ENCODE measurements at places on chromosomes 1 and 21.
A peak's percentile ranks its signal among the peaks of the same experiment; 100 is the strongest.

DNA sequence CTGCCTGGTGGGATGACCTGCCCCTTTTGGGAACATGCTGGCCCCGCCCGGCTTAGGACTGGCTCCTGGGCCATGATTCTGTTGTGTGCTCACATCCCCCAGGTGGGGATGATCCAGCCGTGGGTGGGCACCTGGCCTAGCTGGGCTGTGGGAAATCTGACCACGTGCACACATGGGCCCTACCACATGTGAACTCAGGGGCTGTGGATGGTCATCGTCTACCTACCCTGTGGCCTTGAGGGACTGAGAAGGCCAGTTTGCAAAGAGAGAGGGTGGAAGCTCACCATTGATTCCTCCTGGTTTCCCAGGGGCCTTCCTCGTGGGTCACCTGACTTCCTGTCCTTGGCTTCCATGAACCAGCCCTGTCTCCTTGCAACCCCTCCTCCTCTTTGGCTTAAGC lies 19.4 kb upstream of the PCP4 start:
- no peak for DNase-seq

- DNase-seq = peak; percentile 18
Measured at GRCh38 chr21:31905503-31906451, 33.0 kb downstream of the HUNK start.

DNA sequence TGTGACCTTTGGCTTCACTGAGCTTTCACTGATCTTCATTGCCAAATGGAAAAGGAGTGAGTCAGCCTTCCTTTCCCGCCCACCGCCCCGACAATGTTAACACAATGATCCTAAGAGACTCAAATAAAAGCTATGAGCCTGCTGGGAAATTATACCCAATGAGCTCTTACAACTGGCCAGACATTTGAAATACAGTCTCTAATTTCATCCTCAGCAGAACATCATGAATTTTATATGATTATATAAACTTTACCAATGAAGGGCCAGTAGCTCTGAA lies 252.5 kb downstream of the SIPA1L2 start:
- DNase-seq = peak; percentile 81

DNA sequence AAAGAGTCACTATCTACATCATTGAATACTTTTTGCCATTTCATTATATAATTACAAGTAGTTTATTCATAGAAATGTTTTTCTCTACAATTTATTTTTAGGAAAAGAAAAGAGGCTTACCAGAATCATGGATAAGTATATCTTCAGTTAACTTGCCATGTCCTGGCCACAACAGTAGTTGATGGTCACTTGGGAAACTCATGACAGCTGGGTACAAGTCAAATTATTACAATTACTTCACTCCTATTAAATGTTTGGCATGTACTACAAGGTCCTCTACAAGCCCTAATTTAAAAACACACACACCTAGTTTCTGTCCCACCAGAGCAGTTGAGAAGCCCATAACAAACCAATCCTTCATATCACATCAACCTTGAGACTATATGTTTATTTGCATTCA lies 29.4 kb downstream of the PALMD start:
- DNase-seq = no peak

DNA sequence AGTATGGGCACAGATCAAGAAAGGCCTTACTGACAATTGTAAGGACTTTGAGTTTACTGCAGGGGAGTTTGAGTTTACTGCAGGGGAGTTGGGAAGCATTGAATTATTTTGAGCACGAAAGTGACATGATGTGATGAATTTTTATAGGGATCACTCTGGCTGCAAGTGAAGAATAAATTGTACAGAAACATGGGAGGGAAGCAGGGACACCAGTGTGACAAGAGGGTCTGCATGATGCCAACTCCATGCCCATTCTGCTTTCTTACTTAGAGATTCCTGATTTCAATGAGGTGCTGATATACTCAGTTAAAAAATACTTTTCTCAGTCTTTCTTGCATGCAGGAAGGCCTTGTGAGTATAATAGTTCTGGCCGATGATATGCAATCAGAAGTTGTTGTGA lies 234.4 kb downstream of the CENPF start:
- no peak for DNase-seq

DNA sequence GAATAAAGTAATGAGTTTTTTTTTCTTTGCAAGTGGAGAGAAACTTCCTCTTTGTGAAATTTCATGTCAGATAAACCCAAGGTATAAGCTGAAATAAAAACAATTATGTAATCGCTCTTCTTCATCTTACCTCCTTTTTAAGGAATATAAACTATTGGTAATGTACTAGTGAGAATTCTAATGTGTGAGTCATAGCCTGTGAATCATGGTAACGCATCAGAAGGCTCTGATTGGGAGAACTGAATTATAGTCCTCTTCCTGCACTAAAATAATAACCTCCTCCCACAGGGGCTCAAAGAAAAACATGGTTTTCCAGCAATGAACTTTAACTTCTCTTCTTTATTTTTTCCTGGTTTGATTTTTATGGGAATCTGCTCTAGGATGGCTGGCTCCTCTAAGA lies 57.1 kb upstream of the COX20 start:
- DNase-seq = peak; percentile 87

DNA sequence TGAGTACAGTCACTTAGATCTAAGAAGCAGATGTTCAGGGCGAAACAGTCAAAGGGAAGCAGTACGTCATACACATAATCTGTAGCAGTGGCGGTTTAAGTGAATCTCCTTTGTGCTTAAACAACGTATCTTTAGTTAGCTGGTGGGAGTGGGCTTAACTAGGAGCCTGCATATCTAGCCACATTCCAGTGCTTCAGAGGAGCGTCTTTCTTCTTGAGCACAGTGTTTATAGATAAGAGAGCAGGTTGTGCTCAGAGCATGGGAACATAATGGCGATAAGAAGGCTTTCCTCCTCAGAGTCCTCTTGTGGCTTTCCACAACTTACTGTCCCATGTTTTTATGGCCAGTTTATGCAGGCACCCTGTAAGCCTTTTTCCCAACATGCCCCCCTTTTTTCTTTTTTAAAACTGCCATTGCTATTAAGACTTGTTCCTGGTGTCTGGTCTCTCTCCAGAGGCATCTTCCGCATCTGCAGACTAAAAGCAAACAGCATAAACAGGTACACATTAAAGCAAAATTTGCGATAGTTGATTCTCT lies 3.2 kb downstream of the DAP3 start:
- DNase-seq = no peak

DNA sequence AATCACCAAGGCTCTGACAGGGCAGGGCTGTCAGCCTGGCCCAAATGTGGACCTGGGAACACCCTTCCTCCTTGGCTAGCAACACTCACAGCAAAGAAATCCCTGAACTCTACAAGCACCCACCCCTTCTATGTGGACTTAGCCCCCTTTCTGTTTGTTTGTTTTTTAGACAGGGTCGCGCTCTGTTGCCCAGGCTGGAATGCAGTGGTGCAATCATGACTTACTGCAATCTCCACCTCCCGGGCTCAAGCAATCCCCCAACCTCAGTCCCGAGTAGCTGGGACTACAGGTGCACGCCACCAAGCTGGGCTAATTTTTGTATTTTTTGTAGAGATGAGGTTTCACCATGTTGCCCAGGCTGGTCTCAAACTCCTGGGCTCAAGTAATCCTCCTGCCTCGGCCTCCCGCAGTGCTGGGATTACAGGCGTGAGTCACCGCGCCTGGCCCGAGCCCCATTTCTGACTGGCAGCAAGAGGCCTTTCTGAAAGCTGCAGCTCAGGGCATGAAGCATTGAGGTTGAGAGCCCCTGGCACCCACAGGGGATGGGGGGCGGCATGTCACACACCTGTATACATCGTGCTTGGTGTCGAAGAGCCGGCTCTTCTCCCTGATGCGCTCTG lies 16.2 kb downstream of the RIPK4 start:
- DNase-seq = no peak

DNA sequence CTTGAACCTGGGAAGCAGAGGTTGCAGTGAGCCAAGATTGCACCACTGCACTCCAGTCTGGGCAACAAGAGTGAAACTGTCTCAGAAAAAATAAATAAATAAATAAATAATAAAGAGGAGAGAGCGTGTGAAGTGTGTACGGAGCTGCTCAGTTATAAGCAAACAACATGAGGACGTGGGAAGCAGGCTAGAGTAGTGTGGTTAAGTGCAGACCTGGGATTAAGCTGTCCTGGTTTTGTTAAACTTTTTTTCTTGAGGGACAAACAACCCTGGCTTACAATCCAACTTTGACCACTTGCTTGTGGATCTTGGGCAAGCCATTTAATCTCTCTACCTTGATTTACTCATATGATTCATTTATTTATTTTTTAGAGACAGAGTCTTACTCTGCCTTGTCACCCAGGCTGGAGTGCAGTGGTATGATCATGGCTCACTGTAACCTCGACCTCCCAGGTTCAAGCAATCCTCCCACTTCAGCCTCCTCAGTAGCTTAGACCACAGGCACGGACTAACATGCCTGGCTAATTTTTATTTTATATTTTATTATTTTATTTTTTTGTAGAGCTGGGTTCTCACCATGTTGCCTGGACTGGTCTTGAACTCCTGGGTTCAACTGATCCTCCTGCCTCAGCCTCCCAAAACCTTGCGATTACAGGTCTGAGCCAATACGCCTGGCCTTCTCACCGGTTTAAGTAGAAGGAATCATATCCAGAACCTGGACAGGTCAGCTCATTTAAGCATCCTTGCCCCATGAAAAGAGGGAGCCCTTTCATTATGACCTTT lies 52.7 kb downstream of the RPS6KA1 start:
- no peak for DNase-seq

GRCh38 chr1:231990388-231990787 lies 363.8 kb downstream of the DISC1 start:
- no peak for DNase-seq

GRCh38 chr21:43910460-43910859 lies 45.4 kb downstream of the AGPAT3 start:
- no peak for DNase-seq

GRCh38 chr1:114092186-114093062 lies 61.2 kb downstream of the SYT6 start:
- DNase-seq = no peak

DNA sequence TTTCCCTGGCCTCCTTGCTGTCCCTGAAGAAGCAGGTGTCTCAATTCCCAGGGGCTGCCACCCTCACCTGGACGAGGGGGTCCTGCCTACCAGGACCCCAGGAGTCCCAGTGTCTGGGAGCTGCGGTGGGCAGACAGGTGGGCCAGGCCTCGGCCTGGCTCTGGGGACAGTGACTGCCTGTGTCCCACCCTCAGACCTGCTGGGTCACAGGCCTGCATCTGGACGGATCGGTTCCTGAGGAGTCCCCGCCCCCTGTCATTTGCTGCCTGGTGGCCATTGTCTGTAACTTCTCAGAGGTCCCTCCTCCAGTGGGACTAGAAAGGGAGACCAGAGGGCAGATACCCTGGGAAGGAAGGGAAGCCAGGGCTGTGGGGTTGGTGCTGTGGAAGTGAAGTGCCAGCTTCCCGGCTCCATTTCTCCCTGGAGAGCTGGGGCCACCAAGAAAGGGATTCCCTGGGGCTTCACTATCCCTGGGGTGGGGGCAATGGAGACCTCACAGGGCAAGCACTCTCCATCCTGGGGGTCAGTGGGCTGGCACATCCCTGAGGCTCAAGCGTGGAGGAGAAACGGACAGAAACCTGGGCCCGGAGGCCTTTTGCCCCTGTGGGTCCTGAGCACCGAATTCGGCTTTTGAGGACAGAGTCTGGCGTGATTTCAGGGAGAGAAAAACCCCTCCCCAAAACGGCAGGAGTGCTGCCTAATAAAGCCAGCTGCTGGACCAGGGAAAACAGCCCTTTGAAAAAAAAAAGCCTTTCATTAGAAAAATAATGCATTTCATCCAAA lies 157.3 kb downstream of the PEX14 start:
- no peak for DNase-seq

- no peak for DNase-seq
Measured at GRCh38 chr1:117696561-117696960, 90.7 kb downstream of the TENT5C start.

GRCh38 chr21:36773995-36774394 lies 75.1 kb downstream of the SIM2 start:
- DNase-seq = no peak

- DNase-seq = no peak
Measured at GRCh38 chr21:35645991-35646390, 414.3 kb downstream of the SETD4 start.

- no peak for DNase-seq
Measured at GRCh38 chr1:54311506-54311905, 94.7 kb downstream of the SSBP3 start.

- DNase-seq = no peak
Measured at GRCh38 chr1:233238884-233239431, 56.6 kb downstream of the PCNX2 start.

DNA sequence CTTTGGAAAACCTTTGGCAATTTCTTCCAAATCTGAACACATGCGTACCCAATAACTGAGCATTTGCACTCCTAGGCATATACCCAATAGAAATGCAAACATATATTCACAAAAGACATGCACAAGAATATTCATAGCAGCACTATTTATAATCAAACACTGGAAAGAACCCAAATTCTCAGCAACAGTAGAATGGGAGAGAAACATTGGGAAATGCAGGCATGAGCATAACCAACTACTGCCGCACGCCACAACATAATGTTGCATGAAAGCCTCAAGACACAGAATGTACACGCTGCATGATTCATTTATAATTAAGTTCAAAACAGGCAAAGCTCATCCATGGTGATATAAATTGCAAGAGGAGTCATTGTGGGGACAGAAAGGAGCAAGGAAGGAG lies 69.5 kb upstream of the FBXO28 start:
- no peak for DNase-seq

GRCh38 chr1:196180847-196181593 lies 427.2 kb downstream of the KCNT2 start:
- peak; percentile 94 for DNase-seq

GRCh38 chr1:54125386-54126070 lies 27.3 kb downstream of the CDCP2 start:
- peak; percentile 23 for DNase-seq

- DNase-seq = no peak
Measured at GRCh38 chr1:6313393-6314200, 52.7 kb upstream of the GPR153 start.

DNA sequence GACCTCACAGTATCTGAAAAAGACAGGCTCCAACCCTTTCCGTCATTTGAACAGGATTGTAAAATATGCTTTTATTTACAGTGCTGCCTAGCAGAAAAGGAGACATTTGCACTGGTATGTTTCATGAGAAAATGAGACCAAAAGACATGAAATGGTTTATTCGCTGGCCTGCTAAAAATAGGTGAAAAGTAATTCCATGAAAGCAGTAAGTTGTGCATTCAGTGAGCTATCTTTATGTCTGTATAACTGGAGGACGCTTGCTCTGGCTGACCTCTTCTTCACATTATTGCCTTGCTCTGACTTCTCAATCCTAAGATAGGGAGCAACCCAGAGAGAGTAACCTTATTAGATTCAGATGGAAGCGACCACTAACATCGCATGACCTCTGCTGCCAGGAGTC lies 38.3 kb downstream of the ODF2L start:
- DNase-seq = no peak

DNA sequence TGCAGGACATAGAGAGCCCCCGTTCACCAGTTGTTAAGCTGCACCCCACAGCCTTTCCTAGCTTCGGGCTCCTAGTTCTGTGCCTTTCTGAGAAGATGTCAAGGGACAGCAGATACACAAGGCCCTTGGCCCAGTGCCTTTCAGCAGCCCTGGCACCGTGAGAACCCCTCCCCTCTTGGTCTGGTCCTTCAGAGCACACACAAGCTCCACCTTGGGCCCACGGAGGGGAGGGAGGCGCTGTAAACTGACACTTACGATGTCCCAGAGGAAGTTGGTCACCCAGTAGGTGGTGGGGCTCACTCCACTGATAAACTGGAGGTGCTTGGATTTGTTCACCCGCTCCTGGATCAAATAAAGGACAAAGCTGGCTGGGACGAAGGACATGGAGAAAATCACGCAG lies 101.6 kb downstream of the ABCA4 start:
- no peak for DNase-seq
